ENCODE measurements at places on chromosomes 1 and 21.

DNA sequence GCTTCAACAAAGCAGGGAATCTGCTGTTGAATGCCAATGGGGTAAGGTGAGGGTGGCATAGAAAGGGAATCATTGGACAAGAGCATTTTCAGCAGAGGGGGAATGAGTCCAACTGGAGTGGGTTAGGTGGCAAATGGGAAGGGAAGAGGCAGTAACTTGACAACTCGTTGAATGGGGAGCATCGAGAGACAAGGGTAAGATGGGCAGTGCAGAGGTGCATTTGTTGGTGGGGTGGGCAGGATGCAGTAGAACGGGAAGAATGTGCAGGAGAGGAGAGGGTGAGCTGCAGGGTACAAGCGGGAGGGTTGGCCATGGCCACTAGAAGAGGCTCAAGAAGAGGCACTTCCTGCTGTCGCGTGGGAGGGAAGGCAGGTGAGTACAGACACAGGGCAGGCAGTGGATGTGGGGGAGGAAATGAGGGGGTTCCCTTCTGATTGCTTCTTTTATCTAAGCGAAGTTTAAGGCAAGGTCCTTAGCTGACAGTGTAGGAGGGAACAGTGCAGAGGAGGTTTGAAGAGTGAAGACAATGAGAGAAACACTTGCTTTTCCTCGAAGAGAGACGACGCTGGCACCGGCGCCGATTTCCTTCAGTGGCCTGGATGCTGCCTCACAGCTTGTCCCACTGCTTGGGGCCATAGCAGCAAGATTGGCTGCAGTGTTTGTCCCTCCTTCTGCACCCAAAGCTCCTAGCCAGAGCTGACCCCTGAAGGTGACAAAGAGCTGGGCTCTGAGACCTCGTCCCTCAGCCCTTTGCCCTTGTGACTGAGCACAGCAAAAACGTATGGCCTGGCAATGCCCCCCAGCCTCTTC, 3.2 kb upstream of the IKBKE start:
- no peak for DNase-seq

DNA sequence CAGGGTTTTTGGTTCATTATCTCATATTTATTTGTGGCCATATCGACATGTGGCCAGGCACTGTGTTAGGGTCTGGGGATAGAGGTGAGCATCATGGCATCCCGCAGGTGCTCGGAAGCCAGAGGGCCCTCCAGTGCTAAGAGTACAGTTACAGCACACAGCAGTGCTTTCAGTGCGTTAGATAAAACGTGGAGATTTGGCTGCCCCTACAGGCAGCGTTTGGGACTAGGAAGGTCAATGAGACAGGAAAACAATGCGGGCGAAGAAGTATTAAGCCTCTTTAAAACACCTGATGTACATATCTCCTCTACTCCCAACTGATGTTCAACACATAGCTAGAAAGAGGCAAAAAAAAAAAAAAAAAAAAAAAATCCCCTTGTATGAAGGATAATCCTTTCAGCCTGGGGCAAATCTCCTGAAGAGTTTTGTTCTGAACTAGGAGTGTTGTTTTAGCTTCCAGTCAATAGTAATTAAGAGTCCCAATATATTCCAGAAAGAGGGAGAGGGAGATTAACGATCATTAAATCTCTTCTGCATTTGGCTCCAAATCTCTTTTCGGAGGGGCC, 80.1 kb downstream of the CAPZB start:
- no peak for DNase-seq

GRCh38 chr1:228304225-228304624, 96.4 kb downstream of the OBSCN start:
- no peak for DNase-seq

GRCh38 chr21:46375560-46376230, 51.7 kb downstream of the PCNT start:
- no peak for DNase-seq

- DNase-seq, result no peak
Observed at GRCh38 chr1:145782272-145783099, 41.4 kb downstream of the RNF115 start.

DNA sequence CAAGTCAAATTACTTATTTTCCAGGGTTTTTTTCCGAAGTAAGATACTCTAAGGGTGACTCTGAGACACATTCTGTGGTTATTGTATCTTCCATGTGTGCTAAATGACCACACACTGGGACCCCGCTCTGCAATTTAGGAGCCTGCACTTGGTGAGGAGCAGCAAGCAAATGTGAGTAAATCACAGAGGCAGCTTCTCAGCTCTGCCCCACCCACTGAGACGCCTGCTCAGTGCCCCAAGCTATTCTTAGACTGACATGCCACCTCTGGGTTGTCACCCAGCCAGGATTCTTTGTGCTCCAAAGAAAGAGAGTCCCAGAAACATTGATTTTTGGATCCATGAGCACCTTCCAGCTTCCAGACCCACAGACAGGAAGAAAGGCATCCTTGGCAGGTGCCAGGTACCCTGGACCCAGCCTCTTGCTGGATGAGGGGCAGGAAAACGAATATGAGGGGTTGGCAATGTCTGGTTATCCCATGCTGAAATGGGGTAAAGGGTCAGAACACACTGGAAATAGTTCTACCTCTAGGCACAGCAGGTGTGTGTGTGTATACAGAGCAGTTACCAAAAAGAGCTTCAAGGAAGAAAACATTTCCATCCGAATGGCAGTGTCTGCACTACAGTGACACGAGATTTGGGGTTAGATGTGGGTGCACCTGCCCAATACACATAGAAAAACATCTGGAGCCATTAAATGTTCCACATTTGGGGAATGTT, 41.2 kb downstream of the TNR start:
- DNase-seq, result no peak

DNA sequence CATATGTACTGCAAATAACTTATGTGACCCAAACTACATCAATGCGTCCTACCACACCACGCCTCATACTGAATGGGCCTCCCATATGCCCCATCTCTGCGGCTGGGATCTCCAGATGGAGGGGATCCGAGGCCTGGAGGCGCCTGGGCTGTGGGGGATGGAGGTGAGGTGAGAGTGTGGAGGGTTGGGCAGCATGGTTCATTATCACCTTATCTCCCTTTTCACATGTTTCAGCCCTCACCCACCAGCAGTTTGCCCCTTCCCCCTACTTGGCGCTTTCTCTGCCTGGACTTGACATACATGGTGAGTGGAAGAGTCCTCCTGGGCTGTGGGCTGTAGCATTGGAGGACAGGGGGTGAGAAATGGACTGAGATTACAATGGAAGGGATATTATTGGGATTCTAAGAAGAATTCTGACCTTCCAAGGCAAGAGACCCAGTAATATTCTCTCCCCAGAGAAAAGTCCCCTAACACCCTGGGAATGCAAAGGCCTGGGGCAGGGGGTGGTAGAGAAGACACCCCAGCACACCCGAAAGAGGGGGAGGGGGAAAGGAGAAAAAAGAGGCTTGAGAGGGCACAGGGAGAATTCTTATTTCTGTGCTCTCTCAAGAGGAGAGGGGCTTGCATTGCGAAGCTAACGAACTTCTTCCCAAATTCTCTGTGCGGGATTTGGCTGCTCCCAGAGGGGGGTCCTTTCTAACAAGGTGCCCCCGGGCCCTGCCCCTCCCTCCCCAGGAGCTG, 61.4 kb downstream of the MEF2D start:
- no peak for DNase-seq

DNA sequence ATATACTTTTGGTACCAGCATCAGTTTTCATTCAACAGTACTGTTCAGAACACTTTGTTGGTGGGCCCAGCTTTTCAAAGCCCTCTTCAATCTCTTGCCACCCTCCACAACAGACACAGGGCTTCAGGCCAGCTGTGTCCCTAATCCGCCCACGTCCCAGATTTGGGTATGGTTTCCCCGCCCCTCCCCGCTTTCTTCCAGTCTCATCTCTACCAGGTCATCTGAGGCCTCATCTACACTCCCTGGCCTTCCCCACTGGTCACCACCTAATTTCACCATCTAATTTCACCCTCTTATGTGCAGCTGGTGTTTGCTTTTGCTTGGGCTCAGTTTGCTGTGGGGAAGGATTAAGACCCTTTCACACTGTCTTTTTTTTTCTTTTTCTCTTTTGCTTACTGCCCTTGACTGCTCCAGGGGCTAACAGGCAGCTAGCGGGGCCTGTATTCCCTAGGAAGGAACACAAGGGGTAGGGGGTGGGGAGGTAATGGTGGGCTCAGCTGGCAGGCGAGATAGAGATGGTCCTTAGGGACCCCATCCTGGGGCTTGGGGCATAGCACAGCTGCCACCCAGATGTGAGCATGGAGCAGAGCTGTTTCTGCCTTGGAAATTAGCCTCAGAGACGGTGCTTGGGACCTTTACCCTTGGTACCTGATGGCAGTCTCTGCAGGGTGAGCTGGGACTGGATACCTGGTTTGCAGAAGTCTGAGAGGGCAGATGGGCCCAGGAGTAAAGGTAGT, 3.8 kb upstream of the EPB41 start:
- DNase-seq, result no peak

DNA sequence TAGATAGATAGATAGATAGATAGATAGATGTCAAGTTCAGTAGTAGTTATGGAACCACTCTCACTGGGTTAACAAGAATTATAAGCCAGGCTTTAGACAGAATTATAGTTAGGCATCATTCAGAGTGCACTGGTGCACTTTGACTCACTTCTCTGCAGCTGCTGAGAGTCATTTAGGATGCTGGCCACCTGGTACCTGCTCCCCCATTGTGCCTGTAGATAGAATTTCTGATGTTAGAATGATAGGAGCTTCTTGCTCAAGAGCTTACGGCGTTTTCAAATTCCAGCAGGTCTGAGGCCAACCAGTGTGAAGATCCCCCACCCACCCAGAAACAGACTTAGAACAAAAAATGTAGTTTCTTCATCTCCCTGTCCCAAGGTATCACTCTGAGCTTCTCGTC, 107.8 kb upstream of the HMCN1 start:
- no peak for DNase-seq

- DNase-seq, result no peak
Observed at GRCh38 chr21:17440969-17441368, 71.9 kb upstream of the CXADR start.

GRCh38 chr21:33207449-33208149, 22.1 kb upstream of the IFNAR2 start:
- no peak for DNase-seq

DNA sequence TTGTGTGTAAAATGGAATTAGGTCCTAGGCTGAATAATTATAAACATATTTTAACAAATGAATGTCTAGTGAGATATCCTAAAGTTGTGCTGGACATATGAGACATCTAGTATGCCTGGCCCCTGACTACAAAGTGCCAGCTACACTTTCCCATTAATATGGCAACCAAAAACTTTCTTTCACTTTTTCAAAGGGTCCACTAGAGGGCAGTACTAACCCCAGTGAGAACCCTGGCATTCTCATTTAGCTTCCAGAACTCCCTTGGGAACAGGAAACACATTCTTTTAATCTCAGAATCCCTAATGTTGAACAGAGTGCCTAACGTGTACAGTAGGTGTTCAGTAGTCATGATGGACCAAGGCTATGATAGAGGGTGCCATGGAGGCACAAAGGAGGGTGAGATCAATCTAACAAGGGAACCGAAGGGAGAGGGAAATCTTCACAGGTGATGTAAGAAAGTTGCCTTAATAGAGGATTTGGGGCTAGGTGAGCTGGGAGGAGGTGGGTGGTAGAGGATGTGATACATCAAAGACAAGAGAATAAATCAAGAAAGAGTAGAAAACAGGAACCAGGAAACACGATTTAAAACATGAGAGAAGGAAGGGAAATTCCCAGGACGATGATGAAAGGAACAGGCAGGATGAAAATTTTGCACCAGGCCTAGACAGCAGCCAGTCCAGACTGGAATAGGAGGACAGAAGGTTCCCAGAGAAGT, 41.6 kb downstream of the NSL1 start:
- DNase-seq, result no peak

- no peak for DNase-seq
Observed at GRCh38 chr21:29335720-29336119, 37.0 kb downstream of the BACH1 start.

DNA sequence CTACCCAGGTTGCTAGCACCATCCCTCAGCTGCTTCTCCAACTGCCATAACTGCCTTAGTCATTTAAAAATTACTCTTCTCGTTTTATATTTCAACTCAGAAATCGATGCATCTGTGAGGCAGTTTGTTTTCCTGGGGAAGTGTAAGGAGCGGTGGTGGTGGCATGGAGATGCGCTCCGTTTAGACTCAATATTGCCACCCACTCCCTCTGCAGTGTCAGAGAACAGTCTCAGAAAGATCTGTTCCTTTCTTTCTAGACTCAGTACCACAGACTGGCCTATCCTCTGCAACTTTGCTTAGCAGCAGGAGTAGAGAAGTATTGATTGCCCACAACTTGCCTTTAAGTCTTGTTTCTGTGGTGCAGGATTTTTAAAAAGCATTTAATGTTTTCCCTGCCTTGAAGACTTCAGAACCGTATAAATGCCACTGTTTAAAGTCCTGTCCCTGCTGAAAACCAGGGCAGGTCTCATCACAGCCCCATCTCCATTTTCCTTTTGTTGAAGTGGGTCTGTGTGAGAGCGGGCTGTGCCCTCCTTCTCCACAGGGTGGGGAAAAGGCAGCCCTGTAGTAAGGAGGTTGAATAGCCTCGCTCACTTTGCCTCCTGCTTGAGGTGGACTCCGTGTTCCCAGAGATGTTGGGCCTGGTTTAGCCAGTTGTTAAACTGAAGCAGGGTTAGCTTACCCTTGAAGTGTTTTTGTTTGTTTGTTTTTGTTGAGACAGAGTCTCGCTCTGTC, 105.2 kb downstream of the NFIA start:
- DNase-seq, result no peak

All from NCI-H187 treated with DMSO at 0.1 percent for 48 hours (cell line).